ENCODE measurements at places on chromosomes 1 and 21.

GRCh38 chr1:226135059-226135651, 51.4 kb downstream of the ACBD3 start:
- no peak for DNase-seq

- DNase-seq, result no peak
Measured at GRCh38 chr1:1326075-1326605, 1.5 kb downstream of the CPTP start.

DNA sequence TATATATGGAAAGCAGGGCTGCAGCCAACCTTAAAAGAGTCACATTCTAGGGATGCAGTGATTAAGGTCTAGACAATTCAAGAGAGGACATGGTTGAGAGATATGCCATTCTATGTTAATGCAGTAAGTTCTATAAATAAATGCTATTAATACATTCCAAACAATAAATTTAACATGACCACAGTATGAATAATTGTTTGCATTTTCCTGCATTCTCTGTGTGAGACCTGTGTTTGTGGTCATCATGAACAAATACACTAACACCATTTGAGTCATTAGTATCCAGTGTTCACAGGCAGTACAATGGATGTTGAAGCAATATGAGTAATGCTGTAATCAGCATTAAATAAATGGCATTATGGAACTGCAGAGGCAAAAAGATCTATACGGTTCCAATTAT, 5.5 kb upstream of the ZRANB2 start:
- DNase-seq, result no peak

- no peak for DNase-seq
Measured at GRCh38 chr1:203628201-203629015, 1.8 kb downstream of the ATP2B4 start.

DNA sequence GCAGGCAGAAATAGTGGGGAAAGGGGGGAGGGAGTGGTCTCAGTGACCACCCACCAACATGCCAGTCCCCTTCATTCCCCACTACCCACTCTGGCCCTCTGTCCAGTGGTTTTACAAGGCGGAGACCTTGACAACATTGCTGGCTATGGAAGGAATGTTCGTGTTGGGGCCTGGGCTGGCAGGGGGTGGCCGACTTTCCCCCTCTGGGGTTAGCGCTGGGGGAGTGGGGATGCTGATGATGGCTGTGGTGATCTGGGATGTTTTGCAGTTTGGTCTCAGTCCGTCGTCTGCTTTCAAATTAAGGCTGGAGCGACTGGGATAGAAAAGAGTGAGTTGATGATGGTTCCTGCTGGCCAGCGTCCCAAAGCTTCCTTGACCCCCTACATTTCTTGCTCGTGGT, 20.3 kb downstream of the DDX20 start:
- DNase-seq, result no peak

DNA sequence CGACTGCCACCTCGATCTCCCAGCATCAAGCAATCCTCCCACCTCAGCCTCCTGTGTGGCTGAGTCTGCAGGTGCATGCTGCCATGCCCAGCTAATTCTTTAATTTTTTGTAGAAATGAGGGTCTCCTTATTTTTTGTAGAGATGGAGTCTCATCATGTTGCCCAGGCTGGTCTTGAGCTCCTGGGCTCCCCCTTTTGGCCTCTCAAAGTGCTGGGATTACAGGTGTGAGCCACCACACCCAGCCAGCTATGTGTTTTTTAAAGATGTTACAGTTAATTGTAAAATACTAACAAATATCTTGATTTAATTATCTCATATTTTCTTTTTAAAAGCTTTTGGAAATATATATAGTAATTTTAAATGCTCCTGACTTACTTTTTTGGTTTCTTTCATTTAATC, 181.3 kb upstream of the DMRTA2 start:
- no peak for DNase-seq

DNA sequence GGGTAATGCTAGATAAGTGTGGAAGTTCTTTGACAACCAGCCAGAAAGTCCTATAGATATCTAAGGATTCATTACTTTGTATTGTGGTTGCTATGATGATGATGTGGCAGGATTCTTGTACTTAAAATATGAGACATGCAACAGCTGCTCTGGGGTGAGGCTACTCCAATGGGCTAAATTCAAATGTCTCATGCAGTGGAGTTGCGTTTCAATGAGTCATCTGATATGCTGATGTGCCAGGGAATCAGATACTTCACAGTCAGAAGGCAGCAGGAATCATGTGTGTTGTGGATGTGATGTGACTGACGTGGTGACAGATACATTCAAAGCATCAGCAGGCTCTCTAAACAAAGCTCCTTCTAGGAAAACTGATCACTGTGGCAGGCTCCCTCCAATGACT, 66.5 kb downstream of the TSEN15 start:
- DNase-seq, result no peak

GRCh38 chr1:167404161-167404888, 114.0 kb downstream of the CD247 start:
- DNase-seq, result no peak

- DNase-seq, result peak; percentile 19
Measured at GRCh38 chr1:67053535-67053784, 488 bp downstream of the SLC35D1 start.

- DNase-seq, result no peak
Measured at GRCh38 chr1:17826165-17826488, 71.0 kb downstream of the ACTL8 start.

GRCh38 chr1:95532335-95532734, 298.3 kb downstream of the RWDD3 start:
- DNase-seq, result no peak

DNA sequence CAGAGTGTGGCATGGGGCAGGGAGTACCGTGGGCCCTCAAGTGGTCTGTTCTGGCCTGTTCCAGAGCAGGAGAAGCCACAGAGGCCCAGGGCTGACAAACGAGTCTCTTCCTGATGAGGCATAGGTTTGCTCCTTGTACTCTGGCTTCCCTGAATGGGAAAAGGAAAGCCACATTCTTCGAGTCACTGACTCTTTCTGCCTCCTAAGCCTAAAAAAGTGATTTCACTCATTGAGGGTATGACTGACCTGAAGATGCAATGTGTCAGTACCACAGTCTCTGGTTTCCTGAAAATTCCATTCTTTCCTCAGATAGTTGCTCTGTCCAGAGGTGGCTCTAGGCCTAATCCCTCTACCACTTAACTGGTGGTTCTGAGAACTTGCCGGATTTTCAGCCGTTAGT, 92.3 kb downstream of the KCNN3 start:
- no peak for DNase-seq
